ENCODE measurements at places on chromosomes 4 and X.

- DNase-seq = no peak
Measured at GRCh38 chr4:170623899-170624298, 534.1 kb upstream of the AADAT start.

DNA sequence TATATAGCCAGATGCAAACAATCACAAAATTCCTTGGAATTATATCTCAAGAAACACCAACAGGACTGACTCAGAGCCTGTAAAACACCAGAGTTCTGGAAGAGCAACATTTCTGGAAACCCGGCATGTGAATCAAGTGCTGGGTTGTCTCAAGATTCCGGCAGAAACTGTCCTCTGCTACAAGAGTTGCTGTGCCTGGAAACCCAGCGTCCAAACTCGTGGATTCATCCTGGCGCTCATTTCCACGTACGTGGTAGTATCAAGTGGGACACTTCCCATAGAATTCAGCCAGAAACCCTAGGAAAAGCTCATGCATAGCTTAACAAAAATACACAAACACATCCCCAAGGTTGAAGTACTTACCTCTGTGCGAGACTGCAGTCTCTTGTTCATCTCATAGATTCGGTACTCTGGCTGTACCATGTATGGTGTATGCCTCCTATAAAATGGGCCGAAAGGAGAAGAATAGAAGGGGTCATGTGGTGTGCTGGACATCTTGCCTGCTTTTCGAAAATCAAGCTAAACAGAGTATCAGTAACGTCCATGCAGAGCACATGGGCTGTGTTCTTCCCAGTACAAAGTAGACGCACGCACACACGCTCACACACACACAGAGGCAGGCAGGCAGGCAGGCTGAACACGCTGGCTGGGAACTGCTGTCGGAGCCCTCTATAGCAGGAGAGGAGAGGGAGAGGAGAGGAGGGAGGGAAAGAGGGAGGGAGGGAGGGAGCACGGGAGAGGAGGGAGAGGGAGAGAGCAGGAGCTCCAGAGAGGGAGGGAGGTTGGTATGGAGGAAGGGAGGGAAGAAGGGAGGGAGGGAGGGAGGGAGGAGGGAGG is at the start of gene LDB2:
Gene LDB2 (minus strand): TSS at position 655 of the 837 bp plus-strand sequence.
- DNase-seq = no peak

- no peak for DNase-seq
Measured at GRCh38 chrX:118493016-118493415, 2.6 kb upstream of the DOCK11 start.

GRCh38 chr4:102732678-102733077 is 28.1 kb downstream of the MANBA start:
- no peak for DNase-seq

GRCh38 chr4:158656439-158656838 is 15.2 kb downstream of the C4orf46 start:
- no peak for DNase-seq

DNA sequence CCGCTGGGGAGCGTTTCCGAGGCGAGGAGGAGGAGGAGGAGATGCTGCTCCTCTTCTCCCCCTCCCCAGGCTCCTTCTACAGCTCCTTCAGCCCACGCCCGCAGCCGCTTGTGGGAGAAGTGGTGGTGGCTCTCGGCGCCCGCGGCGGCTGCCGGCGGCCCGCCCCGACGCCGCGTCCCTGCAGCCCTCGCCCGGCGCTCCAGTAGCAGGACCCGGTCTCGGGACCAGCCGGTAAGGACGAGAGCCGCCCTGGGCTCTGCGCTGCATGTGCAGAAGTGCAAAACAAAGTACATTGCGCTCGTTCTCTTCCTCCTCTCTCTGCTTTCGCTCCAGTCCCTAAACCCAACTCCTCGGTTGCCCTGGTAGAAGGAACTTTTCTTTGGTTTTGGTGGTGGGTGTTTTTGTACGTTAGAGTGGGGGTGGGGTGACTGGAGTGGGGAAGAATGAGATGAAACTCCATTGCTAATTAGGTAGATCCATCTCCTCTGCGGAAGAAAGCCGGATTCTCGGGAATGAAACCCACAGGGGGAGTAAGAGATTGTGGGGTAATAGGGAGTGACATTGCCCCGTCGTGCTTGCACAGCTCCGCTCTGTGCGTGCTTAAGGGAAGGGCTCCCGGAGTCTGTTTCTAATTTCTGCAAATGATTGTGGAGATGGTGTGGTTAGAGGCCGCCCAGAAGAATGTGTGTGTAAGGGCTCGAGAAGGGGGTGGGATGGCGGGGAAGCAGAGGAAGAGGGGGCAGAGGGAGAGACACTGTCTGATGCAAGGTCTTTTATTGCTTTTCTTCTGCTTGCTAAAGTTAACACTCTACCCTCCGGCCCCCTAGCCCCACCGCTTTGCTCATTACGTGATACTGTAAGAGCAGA is 677 bp downstream of the PTPN13 start:
- peak; percentile 5 for DNase-seq

DNA sequence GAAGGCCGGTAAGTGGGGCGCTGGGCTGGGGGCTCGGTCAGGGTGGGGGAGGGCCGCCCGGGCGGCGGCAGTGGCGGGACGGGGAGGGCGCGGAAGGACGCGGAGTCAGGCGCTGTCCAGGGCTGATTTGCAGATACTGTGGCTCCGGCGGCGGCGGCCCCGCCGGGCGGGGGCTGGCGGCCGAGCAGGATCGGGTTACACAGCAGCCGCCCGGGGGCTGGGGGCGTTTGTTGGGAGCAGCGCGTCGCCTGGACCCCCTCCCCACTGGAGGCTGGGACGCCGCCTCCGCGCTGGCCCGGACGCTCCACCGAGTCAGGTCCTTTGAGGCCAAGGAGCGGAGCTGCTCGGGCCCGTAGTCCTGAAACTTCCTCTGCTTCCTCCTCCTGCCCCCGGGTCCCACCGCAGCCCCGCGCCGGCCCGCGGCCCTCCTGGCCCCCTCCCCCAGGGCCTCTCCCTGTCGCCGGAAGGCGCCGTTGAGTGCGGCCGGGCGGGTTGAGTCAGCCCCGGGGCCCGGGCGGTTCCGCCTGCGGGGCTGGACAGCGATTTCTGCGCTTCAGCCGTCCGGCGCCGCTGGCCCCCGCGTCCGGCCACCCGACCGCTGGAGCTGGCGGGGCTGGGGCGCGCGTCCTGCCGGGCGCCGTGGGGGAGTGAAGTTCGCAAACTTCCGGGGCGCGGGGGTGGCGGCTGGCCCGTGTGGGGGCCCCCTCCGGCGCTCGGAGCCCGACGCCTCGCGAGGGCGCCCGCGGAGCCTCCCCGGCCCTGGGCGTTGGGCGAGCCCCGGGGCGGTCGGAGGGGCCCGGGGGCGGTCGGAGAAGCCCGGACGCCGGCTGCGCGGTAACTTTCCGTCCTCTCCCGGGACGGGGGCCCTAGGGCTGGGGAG is 746 bp downstream of the REST start:
- DNase-seq = peak; percentile 59

- DNase-seq = no peak
Measured at GRCh38 chrX:1239681-1240142, 27.3 kb upstream of the CRLF2 start.

DNA sequence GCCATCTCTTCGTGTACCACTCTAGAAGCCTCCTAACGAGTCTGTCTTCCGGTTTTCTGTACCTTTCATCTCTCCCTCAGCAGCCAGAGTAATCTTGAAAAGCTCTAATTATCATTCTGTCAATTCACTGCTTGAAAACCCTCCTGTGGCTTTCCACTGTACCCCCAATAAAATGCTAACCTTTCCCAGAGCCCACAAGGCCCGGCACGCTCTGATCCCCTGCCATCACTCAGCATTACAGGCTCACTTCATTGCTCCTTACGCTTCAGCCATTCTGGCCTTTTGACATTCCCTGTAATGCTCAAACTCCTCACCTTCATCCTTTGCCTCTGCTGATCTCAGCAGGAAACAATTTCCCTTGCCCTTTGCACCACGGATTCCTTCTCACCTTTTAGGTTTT is 112.9 kb downstream of the ARHGAP10 start:
- no peak for DNase-seq

DNA sequence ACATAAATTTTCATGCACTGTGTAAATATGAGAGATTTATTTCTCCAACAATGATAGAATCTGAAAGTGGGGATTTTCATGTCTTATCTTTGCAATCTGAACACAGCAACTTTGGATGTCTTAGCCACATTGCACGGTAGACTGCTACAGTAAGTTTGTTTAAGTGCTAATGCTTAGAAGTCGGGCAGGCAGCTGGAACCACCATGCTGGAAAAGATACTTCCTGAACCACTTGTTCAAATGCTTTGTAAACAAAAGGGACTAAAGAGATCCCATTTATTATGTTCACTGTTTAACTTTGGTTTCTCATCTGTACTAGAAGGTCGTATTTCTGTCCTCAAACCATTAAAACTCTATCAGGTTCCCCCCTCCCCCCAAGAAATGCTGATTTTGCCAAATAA is 555.9 kb upstream of the DIPK2B start:
- DNase-seq = no peak

GRCh38 chr4:140884431-140885058 is 128.4 kb upstream of the TBC1D9 start:
- peak; percentile 59 for DNase-seq

- DNase-seq = no peak
Measured at GRCh38 chr4:114209584-114209983, 230.1 kb upstream of the ARSJ start.

- DNase-seq = peak; percentile 47
Measured at GRCh38 chr4:87220094-87220822, at the start of gene KLHL8. Gene KLHL8 (minus strand): TSS chr4:87220618. CDS start chr4:87195539, 25,079 bp downstream.

- no peak for DNase-seq
Measured at GRCh38 chr4:81604683-81605218, 133.0 kb upstream of the RASGEF1B start.

DNA sequence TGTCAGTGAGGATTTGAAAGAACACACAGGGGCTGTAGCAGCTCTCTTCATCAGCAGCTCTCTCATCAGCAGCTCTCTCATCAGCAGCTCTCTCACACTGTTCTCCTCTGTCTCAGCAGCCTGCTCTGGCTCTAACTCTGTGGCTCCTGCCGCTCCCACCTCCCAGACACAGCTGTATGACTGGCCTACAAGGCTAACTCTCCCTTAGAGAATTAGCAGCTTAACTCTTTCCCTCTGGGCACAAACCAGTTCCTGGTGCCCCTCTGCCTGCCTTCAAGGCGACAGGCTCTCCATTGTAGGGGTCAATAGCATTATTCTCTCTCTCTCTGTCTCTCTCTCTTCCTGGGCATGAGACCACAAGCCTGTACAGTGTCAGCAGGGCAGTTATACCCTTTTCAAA is 385.6 kb upstream of the PCDH10 start:
- no peak for DNase-seq

DNA sequence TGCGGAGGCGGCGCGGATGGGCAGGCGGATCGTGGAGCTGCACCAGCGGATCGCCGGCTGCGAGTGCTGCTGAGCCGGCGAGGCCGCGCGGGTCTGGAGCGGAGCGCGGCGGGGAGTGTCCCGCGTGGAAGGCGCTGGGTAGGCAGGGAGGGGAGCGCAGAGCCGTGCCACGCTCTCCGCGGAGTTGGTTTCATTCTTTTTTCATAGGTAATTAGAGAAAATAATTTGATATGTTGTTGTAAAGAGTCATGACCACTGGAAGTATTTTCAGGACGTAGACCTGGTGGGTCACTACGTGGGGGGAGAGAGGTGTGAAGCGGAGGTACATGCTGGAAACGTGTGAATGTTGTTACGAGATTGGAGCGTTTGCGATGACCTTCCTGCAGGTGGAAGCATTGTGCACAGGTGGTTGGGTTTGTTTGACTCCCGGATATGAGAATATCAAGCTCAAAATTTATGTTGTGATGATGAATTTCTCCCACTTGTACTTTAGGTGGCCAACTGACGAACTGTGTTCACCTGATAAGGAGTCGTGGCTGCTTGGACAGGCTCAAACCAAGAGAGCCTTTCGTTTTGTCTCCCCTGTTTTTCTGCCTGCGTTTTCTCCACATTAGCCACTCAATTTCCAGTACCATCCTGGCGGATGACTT is 19.1 kb upstream of the S100P start:
- no peak for DNase-seq

GRCh38 chr4:3397128-3397527 is 44.6 kb upstream of the HGFAC start:
- DNase-seq = no peak

- peak; percentile 3 for DNase-seq
Measured at GRCh38 chr4:120158841-120159463, 92.3 kb upstream of the MAD2L1 start.

GRCh38 chr4:141899541-141899940 is 263.2 kb downstream of the IL15 start:
- DNase-seq = no peak

DNA sequence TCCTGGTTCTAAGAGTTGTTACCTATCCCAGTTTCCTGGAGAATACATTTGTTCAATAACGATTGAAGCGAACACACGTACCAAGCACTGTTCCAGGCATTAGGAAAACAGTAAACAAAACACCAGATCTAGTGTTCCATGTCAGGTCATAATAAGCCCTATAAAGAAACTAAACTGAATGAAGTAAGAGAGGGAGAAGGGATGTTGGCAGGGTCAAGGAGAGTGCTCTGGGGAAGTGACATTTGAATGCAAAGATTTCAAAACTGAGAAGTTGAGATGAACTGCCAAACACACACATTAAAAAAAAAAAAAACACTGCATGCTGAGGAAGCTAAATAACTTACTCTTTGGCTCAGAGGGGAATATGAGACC is 14.4 kb upstream of the ENAM start:
- no peak for DNase-seq

- no peak for DNase-seq
Measured at GRCh38 chr4:16745009-16745635, 153.3 kb downstream of the LDB2 start.

DNA sequence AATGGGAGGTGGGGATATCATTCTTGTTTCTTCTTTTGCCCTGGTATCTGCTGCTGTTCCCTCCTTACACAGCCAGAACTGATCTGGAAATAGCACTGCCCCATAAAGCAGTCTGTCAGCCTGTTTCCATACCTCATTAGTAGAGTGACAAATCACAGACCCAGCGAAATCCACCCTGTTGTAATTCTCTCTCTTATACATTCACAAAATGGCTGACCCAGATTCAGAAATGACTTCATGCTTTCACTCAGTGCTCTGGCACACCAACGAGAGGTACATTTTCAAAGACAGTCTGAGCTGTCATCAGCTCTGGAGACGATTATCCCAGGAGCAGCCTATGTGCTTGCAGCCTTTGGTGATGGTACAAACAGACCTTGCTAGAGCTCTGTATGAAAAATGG is 164.6 kb downstream of the AFF2 start:
- DNase-seq = no peak

GRCh38 chr4:109052821-109053220 is 249.6 kb downstream of the COL25A1 start:
- DNase-seq = no peak

DNA sequence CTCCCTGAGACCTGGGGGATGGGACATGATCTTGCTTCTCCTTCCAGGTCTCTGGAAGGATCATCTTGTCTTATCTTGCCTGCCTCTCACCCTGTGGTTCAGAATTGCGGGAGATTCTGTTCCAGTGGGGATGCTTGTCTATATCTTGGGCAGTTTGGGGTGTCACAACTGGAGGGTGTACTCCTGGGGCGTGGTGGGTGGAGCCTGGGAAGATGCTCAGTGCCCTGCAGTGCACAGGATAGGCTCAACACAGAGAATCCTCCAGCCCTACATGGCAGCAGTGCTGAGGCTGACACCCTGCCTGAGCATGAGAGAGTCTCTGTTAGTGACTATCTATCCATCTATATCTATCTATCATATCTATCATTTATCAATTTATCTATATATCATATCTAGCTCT is 7.7 kb downstream of the P2RY8 start:
- no peak for DNase-seq

GRCh38 chrX:68843992-68844391 is 15.2 kb downstream of the EFNB1 start:
- DNase-seq = no peak
